ENCODE measurements at places on chromosomes 1 and 21.
A peak's percentile ranks its signal among the peaks of the same experiment; 100 is the strongest.

GRCh38 chr1:116494353-116494692 is 76.5 kb downstream of the CD58 start:
- DNase-seq, result no peak

GRCh38 chr1:207748737-207749528 is 2.9 kb upstream of the CD46 start:
- no peak for DNase-seq

DNA sequence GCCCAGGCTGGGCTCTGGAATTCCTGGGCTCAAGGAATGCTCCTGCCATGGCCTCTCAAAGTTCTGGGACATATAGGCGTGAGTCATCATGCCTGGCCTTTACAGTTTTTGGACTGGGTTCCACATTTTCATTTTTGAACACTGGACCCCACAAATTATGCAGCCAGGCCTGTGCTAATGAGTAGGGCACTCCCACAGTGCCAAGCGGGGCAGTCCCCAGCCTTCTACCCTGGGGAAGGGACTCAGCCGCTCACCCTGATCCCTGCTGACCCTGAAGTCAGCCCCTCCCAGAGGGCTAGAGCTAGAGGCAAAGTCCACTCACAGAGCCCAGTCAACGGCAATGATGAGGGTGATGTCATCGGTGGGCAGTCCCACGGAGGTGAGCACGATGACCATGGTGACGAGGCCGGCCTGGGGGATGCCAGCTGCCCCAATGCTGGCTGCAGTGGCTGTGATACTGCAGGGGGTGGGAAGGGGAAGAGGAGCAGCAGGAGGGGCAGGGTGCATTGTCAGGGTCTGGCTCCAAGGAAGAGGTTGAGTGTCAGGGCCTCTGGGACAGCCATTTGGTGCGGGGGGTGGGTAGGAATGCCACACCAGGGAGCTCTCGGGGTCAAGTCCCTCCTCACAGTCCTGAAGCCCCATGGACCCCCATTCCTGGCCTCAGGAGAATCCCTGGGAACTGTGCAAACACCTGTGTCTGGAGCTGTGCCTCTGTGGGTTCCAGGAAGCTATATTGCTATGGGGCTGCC is 27.6 kb downstream of the PODN start:
- DNase-seq, result no peak

- no peak for DNase-seq
Observed at GRCh38 chr1:12613180-12613579, 4.8 kb downstream of the DHRS3 start.

GRCh38 chr1:209840611-209841010 is 12.8 kb downstream of the UTP25 start:
- DNase-seq, result no peak

DNA sequence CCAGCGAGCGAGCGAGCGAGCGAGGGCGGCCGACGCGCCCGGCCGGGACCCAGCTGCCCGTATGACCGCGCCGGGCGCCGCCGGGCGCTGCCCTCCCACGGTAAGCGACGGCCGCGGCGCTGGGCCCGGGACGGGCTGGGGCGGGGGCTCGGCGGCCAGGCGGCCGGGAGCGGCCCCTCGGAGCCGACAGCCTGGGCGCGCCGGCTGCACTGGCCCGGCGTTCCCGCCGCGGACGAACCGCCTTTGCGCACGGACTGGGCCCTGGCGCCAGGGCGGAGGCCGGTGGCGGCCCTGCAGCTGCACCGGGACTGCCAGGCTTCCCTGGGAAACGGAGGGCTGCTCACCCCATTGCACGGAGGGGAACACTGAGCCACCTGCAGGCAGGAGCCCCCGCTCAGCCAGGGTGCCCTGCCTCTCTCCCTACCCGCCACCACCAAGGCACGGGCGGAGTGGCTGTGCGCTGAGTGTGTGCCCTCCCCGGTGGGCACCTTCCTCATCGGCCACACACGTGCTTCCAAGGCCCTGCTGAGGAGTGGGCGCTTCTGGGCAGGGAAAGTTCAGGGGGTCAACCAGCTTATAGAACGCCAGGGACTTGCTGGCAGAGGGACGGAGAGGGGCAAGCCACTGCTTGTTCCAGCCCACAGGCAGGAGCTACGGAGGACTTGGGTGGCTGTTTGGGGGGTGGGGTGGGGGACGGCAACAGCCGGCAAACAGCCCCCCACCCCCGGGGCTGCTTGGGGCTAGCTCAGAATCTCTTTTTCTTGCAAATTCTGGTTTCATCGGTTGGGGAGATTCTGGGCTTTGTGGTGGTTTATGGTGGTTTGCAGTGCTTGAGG is 532 bp downstream of the CSF1 start:
- no peak for DNase-seq

DNA sequence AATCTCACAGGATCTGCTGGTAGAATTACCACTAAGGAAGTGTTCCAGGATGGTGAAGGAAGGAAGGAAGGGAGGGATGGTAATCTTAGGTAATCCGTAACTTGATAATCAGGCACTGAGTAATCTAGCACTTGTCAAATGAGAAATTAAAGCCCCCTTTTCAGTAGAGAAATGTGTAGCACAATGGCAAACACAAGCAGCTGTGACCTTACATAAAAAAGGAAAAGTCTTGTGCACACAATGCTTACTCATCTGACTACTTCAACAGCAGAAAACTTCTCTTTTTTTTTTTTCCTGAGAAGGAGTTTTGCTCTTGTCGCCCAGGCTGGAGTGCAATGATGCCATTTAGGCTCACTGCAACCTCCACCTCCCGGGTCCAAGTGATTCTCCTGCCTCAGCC is 6.1 kb downstream of the NUP210L start:
- no peak for DNase-seq

DNA sequence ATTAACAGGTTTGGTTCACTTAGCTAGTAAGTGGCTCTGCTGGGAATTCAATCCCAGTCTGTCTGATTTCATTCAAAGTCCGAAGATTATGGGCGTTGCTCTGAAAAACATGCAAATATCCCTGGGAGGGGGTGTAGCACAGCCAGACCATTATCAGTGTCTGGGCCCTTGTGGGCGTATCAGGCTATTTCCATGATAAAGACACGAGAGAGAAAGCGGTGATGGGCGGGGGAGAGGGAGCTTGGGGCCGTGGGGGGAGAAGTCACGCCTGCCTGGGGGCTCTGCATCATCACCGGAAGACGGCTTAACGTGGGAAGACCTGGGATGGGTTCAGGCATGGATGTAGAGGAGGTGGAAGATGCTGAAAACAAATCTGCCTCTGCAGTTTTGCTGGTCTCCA is 25.8 kb downstream of the IL6R start:
- DNase-seq, result no peak

- peak; percentile 27 for DNase-seq
Observed at GRCh38 chr1:168637350-168637991, 61.1 kb downstream of the XCL1 start.

GRCh38 chr1:164756741-164757140 is 197.8 kb downstream of the PBX1 start:
- DNase-seq, result no peak

GRCh38 chr1:56397409-56397808 is 182.0 kb downstream of the PLPP3 start:
- DNase-seq, result no peak

DNA sequence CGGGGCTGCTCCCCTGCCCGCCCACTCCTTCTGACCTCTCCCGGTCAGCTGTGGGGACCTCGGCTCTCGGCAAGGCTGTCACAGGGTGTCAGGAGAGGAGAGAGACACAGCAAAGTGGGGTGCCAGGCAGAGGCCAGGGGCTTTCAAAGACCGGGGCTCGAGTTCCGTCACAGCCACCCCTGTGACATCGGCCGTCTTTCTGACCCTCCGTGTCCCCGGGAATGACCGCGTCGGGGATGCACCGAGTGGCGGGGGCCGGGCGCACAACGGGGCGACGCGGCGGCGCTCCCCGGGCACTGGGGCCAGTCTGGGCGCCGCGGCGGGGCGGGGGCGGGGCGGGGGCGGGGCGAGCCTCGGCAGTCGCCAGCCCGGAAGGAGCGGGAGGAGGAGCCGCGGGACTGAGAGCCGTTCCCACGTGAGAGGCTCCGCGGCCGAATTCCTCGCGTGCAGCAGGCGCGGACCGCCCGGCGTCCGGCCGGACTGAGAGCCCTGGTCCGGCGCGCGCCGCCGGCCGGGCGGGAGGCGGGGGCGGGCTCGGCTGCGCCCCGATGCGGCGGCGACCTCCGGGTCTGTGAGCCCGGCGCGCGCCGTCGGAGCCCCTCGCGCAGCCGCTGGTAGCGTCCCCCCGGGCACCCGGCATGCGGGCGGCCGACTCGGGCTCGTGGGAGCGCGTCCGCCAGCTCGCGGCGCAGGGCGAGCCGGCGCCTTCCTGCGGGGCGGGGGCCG is 229.7 kb upstream of the TMEM51 start:
- no peak for DNase-seq

GRCh38 chr1:87959236-87959635 is 630.6 kb downstream of the LMO4 start:
- DNase-seq, result no peak

DNA sequence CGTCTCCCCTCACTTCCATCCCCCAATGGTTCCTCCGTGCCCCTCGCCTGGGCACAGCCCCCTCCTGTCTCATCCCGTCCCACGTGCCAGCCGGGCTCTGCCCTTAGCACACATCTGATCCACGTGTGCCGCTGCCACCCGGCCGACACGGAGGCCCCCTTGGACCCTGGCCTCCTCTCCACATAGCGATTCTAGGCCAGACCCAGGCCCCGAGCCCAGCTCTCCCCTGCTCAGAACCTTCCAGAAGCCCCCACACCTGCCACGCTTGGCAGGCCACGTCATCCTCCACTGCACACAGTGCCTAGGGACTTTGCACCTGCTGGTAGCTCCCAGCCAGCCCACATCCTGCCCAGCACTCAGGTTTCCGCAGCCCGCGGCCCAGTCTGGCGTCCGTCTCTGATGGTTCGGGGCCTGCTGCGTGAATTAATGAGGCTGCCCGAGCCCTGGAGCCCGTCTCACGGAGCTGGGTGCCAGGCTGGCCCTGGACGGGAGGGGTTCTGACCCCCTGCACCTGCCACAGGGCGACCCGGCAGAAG is 20.1 kb downstream of the PLCH2 start:
- no peak for DNase-seq

DNA sequence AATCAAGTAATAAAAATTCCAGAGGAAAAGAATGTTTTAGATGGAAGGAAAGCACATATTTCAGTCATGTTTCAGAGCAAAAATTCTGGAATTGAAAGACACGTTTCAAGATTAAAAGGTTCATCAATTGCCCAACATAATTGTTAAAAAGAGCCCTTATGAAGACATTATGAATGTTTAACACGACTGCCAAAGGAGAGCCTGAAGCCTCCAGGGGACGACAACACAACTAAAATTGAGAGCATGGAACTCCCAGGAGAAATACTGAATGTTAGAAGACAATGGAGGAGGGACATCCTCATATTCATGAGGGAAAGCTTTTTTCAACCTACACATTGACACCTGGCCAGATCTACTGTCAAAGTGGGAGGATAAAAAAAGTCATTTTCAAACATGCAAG is 16.0 kb downstream of the OR2T11 start:
- peak; percentile 67 for DNase-seq

DNA sequence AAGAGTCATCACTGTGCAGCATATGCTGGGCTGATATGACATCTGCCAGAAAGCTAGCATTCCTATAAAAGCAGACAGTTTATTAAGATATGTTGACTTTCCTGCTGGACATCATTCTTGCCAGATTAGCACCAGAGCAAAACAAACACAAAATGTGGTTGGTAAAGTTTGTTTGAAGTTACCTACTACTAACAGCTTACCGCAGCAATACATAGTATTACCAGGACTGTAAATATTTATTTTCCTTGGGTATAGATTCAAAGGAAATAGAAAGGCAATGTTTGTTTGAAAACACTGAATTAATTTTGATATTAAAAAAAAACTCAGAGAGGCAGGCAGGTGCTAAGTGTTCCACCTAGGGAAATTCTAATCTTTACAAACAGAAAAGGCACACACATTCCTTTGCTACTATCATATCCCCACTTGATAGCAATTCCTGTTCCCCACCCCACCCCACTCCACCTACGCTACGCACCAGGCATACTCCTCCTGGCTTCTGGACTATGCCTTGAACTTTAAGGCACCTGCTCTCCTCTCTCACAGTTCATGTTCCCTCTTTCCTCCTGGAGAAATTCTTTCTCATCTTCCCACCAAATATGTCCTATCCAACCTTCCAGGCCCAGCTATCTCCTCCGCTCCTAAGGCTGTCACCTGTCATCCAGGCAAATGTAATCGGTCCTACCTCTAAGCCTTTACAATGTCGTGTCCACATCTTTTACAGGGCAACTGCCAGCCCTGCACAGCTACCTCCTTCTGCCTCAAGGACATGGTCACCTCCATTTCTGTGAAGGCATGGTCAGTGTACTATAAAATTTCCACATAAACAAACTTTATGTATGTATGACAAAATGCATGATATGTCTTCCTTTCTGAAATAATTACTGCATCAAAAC is 34.7 kb downstream of the PTPN14 start:
- DNase-seq, result no peak

DNA sequence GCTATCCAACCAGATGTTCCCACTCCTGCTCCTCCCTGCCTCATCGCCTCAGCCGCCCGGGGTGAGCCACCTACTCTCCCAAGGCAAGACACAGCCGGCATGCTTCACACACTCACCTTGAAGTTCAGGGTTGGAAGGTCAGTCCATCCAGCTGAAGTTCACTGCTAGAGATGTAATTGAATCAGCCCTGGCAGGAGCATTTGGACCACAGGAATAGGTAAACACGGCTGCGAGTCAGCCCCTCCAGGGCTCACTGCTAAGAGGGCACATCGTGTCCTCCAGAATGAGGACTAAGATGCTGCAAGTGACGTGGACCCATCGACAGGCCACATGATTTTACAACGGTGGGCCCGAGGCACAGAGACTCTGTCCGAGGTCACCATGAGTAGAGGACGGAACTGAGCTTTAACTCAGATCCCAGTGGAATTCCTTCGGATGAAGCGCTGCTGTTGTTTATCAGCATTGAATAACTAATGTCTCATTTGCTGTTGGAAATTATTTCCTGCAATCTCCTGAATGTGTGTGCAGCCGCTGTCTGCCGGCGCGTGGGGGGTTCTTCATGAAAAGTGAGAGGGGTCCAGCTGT is 41.9 kb downstream of the RSPH1 start:
- no peak for DNase-seq

- peak; percentile 11 for DNase-seq
Observed at GRCh38 chr1:186722711-186723309, 42.6 kb upstream of the PTGS2 start.

GRCh38 chr1:43975249-43975961 is 645 bp downstream of the ATP6V0B start:
- DNase-seq, result no peak

GRCh38 chr1:21823206-21823979 is 11.3 kb downstream of the LDLRAD2 start:
- DNase-seq, result no peak

GRCh38 chr1:89472253-89472652 is 52.4 kb upstream of the LRRC8B start:
- DNase-seq, result no peak

DNA sequence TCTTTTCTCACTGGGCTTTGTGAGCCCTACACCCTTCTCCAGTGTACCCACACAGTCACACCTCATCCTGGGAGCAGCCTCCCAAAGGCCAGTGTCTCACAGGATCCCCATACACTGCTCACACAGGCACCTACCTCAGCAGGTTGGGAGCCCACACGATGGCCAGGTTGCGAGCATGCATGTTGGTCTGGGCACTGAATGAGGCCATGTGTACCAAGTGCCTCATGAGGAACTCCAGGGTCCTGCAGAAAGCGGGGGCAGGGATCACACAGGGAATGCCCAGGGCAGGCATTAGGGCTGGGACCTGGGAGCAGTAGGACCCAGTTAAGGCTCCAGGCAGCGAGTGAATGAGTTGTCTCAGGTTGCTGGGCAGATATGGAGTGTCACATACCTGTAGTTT is 8.5 kb upstream of the USF1 start:
- DNase-seq, result no peak

GRCh38 chr1:201171063-201172036 is 17.1 kb upstream of the TMEM9 start:
- DNase-seq, result peak; percentile 39
